ENCODE measurements at places on chromosomes 5 and 9.

DNA sequence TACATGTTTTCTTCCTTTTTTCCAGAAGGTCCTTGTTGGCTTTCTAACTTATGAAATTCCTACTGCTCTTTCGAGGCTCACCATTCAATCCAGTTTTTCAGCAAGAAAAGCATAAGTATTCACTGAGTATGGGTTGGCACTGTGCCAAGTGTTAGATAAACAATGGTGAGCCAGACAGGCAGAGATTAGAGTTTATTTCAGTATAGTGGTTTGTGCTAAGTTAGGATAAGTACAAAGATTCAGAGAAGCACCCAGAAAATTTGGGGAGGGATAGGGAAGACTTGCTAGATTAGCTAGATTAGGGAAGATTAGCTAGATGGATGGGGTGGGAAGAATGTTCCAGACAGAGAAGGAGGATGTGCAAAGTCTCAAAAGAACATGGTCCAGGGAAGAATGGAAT lies 122.9 kb downstream of the OXCT1 start:
- DNase-seq = no peak

- no peak for DNase-seq
Observed at GRCh38 chr9:99239341-99240060, 17.4 kb downstream of the SEC61B start.

DNA sequence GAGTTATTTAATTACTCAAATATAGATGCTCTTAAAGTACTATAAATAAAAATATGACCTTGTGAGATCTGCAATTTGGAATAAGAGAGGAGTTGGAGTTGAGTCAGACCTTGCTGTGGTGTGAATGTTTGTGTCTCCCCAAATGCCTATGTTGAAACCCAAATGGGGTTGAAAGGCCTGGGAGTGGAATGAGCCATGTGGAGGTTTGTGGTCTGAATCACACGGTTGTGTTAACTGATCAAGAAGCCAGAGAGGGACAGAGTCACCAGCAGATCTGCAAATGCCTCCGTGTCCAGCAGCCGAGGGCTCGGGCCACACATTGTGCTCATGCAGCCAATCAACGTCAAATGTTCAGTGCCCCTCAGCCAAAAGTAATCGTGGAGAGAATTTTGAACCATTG lies 404.4 kb downstream of the ICE1 start:
- DNase-seq = no peak

- no peak for DNase-seq
Observed at GRCh38 chr5:118439831-118440230, 548.5 kb downstream of the DTWD2 start.

GRCh38 chr5:132525299-132525724 lies 18.0 kb downstream of the IL5 start:
- no peak for DNase-seq
